ENCODE measurements at places on chromosomes 1 and 21.
A peak's percentile ranks its signal among the peaks of the same experiment; 100 is the strongest.

GRCh38 chr1:101253976-101254674 is 17.3 kb downstream of the S1PR1 start:
- DNase-seq: peak; percentile 13

- DNase-seq: no peak
Observed at GRCh38 chr1:152109231-152109997, 5.8 kb downstream of the TCHH start.

DNA sequence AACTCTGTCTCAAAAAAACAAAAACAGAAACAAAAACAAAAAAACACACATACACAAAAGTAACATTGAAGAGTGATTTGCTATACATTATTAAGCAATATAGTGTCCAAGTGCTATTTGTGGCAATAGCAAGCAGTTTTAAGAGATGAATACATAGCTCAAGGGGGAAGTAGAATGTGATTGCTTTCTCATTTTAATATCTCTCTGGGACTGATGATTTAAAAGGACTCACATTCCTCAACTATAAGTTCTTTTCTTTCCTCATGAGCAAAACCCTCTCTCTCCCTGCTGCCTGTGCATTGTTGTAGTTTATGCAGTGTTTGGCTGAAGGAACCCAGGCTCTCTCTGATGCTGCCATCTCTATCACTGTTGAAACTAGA is 47.0 kb upstream of the CSF1 start:
- DNase-seq: no peak

GRCh38 chr1:2431518-2431917 is 19.2 kb upstream of the PEX10 start:
- no peak for DNase-seq

- no peak for DNase-seq
Observed at GRCh38 chr1:89041119-89041641, 18.5 kb upstream of the GBP3 start.

GRCh38 chr1:169105087-169105433 is 1.4 kb upstream of the ATP1B1 start:
- no peak for DNase-seq

- DNase-seq: no peak
Observed at GRCh38 chr1:46603481-46603857, 599 bp downstream of the MKNK1 start.

Measured in H4 (cell line).